Neural crest cell (in vitro differentiated cells): ENCODE measurements at places on chromosomes 6 and 20. TPM values are rescaled to one million over a fixed set of nuclear protein-coding genes. Genes with fewer than 3 reads are reported as not detected.

Gene PRPH2
- not detected in 2 replicates for total RNA-seq

- DNase-seq, result no peak
Measured at GRCh38 chr20:47740862-47741184, 44.5 kb downstream of the SULF2 start.

- DNase-seq, result no peak
Measured at GRCh38 chr6:13811627-13812358, 2.6 kb downstream of the MCUR1 start.

DNA sequence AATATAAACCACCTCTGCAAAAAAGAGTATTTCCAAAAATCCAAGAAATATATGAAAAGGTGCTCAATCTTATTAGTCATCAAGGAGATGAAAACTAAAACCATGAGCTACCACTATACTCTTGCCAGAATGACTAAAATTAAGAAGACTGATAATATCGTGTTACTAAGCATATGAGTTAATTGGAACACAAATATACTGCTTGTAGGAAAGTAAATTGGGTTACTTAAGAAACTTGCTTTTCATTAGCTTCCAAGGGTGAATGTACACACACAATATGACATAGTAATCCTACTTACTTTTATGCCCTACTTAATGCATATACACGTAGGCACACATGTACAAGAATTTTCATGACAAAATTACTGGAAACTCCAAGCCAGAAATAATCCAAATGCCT is 3.4 kb downstream of the THEMIS start:
- no peak for DNase-seq

GRCh38 chr6:95017922-95018321 is 559.4 kb upstream of the MANEA start:
- no peak for DNase-seq

DNA sequence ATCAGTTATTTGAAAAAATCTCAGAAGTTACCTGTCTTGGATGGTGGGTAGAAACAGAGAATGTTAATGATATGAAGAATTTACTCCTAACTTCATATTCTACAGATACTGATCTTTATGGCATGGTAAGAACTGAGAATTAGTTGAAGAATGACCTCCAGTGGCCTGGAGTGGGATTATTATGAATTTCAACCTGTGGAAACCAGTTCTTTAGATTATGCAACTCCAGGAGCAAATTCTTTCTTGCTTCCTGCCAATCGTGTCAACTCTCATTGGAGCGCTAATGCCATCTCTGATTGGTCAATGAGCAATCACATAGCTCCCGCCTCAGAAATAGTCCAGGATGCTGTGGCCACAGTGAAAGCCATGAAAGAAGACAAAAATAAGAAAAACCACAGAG is 40.6 kb downstream of the LYRM2 start:
- no peak for DNase-seq

- DNase-seq, result no peak
Measured at GRCh38 chr20:5786930-5787795, 37.0 kb downstream of the SHLD1 start.

GRCh38 chr6:23775127-23775526 is 350.9 kb upstream of the NRSN1 start:
- no peak for DNase-seq

Gene CYP21A2
- 0.23 TPM in 2 replicates for total RNA-seq

DNA sequence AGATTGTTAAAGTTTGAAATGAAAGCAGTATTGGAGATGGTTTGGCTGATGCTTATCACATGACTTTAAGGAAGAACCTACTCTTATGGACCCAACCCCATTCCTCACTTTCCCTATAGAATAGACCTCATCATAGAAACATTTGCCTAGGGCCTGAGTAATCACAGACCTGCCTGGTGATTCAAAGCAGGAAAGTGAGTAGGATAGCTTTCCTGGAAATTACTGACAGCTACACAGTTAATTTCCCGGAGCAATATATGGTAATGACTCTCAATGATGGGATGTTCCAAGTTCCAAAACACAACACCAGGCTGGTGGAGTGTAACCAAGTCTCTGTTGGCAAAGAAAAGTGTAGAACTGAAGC is 233.8 kb downstream of the SIM1 start:
- DNase-seq, result no peak

Gene SLC22A1
- total RNA-seq, result 1.7 and 2.1 TPM in 2 replicates

- no peak for DNase-seq
Measured at GRCh38 chr20:32963176-32963575, 41.1 kb downstream of the SUN5 start.

DNA sequence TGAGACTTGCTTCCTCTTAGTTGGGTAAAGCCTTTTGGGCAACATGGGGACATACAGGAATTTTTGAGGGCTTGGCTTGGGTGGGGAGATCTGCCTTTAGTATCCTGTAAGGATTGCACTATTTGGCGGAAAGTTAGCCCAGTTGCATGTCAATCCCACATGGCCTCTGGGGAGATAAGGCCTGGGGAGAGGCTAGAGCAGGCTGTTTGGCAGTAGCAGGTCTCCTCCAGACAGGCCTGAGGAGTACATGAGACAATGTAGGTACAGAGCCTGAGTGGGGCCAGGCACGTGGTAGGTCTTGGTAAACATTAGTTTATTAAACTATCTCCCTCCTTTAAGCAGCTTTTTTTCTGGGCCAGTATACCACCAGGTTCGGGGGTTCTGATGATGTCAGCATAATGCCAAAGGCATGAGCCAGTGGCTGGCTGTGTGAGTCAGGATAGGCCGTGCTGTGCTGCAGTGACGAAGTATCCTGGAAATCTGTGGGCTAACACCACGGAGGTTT is 147.9 kb downstream of the VEGFA start:
- no peak for DNase-seq

Gene GJE1
- total RNA-seq, result not detected in 2 replicates

DNA sequence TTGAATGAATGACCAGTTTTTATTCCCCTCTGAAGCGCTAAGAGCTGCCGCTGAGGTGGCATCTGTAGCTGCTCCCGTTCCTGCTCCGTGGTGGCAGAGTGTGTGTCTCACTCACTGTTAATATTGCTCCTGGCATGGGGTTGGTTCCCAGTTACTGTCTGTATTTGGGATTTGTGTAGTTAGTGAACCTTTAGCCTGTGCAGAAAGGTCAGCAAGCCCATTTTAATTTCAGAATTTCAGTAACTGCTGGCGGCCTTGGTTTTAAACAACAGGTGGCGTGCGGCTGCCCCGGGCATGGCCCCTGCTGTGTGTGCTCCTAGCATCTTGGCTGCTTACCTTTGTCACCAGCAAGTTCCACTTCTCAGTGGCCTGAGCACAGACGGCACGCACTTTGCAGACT is 54.1 kb upstream of the SLC22A1 start:
- no peak for DNase-seq

Gene TGM3
- total RNA-seq, result 0.23 and 0.43 TPM in 2 replicates
